ENCODE measurements at places on chromosomes 12 and 14.
A peak's percentile ranks its signal among the peaks of the same experiment; 100 is the strongest.

DNA sequence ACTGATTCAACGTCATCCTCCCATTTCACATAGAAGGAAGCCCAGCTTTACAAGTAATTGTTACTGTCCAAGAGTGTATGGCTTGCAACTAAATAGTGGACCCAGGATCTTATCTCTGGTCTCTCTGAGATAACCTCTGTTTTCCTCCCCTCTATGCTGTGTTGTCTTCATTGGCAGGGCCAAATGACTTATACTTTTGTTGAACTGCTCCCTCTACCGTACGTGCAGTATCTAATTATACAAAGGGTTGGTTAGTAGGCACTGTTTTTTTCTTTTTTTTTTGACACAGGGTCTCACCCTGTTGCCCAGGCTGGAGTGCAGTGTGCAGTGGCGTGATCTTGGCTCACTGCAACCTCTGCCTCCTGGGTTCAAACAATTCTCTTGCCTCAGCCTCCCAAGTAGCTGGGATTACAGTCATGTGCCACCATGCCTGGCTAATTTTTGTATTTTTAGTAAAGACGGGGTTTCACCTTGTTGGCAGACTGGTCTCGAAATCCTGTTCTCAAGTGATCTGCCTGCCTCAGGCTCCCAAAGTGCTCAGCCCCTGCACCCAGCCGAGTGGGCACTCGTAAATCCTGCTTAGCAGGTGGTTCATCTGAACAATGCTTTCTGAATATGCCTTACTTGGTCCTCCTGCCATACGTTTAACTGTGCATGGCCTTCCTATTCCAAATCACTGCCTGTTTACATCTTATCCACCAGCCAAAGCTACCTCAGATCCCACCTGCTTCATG is 162.1 kb downstream of the ADCK1 start:
- no peak for DNase-seq

DNA sequence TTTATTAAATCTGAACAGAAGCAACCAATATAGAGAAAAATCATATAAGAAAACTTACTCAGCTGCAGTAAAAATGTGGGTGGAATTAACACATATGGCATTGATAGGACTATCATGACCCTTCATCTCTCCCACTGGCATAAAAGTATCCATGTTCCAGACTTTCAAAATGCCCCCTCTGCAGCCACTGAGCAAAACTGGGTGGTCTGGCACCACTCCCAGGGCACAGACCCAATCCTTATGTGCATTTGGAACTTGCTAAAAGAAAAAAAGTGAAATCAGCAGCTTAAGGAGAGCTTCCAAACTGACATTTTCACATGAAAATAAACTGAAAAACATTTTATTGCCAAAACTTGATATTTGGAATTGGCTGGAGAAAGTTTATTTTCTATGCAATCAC is 141.5 kb downstream of the KIF21A start:
- no peak for DNase-seq

DNA sequence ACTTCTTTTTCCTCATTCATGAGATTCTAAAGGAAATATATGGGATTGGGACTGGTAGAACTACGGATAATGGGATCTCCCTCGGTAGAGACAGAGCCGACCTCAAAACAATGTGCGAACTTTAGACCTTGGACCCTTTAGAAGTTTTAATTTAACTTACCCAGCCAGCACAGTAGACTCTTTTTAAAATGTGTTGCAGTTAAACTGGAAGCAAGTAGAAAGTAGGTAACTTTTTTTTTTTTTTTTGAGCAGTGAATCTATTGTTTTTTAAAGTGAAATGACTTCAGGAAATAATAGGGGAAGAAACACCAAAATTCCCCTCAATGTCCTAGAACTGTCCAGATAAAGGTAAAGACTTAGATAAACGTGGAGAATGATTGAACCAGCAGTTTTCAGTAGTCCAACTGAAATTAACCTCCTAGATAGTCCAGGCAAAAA is 1.1 kb upstream of the ATXN2 start:
- no peak for DNase-seq

DNA sequence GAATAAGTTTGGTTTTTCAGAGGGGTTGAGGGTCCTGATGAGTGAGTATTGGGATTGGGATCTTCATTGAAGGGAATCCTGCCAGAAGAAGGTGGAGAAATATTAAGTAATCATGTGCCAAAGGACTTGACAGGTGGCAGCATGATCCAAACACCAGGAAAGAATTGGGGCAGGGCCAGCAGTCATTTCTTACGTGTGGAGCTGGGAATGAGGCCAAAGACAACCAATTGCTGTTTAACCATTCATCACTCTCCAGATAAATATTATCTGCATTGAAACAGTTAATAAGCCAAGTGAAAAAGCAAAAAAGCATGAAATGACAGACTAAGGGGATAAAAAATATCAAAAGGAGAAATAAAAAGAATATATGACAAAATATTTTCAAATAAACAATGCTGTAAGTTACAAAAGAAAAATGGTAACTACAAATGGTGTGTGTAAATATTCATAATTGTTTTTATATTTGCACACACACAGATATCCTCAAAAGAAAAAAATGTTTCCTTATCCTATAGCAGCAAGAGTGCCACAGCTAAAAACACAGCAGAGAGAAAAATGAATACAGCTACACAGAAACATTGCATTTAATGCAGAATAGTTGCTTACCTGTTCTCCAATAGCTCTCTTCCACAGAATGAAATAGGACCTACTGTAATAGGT is 26.2 kb downstream of the C2CD5 start:
- no peak for DNase-seq

GRCh38 chr14:75720116-75720515 is 59.1 kb downstream of the TTLL5 start:
- DNase-seq: no peak

DNA sequence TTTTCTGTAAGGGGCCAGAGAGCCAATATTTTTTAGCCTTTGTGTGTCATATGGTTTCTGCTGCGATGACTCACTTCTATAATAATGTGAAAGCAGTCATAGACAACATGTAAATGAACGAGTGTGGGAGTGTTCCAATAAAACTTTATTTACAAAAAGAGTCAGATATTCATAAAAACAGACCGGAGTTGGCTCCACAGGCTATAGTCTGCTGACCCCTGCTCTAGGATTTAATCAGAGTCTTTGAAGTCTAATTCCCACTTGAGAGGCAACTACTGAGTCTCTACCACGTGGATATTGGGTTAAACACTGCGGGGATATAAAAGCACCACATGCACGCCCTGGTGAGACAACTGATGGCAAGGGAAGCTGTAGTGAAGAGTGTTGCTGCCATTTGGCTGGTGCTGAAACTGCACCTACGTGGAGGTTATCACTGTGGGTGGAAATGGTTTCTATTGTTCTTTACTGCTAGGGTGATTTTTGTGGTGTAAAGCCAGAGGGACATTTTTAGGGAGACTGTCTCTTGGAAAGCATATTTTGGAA is 3.6 kb upstream of the NINJ2 start:
- peak; percentile 73 for DNase-seq

- DNase-seq: no peak
Observed at GRCh38 chr14:100602621-100603230, 15.5 kb upstream of the BEGAIN start.

- DNase-seq: no peak
Observed at GRCh38 chr14:45041641-45042040, 42.3 kb upstream of the PRPF39 start.

- no peak for DNase-seq
Observed at GRCh38 chr14:85279407-85279806, 250.5 kb upstream of the FLRT2 start.

Measured in activated CD4-positive, alpha-beta T cell treated with anti-CD3 and anti-CD28 coated beads, Interleukin-2, Interleukin-4, amounts not matched to agents 100 ng/mL and 50 ng/mL, durations not matched to agents 16 hours and 8 hours (primary cell).